Osteocyte (in vitro differentiated cells): ENCODE measurements at places on chromosomes 11 and 22. TPM values are rescaled to one million over a fixed set of nuclear protein-coding genes. Genes with fewer than 3 reads are reported as not detected.

The CYTH4 gene
- not detected in 2 replicates for total RNA-seq

The MUC6 gene
- total RNA-seq: not detected in 2 replicates

- DNase-seq: no peak
Measured at GRCh38 chr11:30617762-30618161, 31.6 kb upstream of the MPPED2 start.

DNA sequence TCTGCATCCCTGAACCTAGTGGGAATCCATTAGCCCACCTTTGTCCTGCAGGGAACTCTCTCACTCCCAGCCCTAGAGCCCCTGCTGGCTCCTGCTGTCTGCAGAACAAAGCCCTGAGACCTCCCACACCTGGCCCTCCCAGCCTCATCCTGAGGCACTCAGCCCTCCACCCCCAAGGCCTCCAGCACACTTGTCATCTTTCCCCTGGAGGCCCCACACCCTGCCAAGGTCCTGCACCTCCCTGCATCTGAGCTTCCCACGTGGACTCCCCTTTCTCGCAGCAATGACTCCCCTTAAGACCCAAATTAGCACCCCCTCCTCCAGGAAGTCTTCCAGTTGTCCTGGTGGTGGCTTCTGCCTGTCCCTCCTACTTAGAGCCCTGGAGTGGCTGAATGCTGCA lies 42.3 kb upstream of the LINC01488 start:
- no peak for DNase-seq
